A549 treated with dexamethasone at 1 μM for 4 hours (cell line): ENCODE measurements at places on chromosomes 2 and 18. TPM values are rescaled to one million over a fixed set of nuclear protein-coding genes. Genes with fewer than 3 reads are reported as not detected.

CD28 gene
- total RNA-seq, result not detected in 5 replicates

TBR1 gene
- 0.01 to 0.09 TPM (median 0.04 TPM) in 4 of 5 replicates, not detected in the other for total RNA-seq

ZNF804A gene
- total RNA-seq, result not detected in 5 replicates

OXER1 gene
- not detected in 5 replicates for total RNA-seq

SULT1C3 gene
- not detected in 5 replicates for total RNA-seq

SIGLEC15 gene
- total RNA-seq, result not detected in 5 replicates

AOX1 gene
- 5.0 to 6.8 TPM (median 5.4 TPM) in 5 replicates for total RNA-seq

OBSL1 gene
- total RNA-seq, result 15.2 to 24.0 TPM (median 22.3 TPM) in 5 replicates

UPP2 gene
- total RNA-seq, result not detected in 5 replicates

C18orf54 gene
- total RNA-seq, result 2.1 to 3.6 TPM (median 2.9 TPM) in 5 replicates

AMER3 gene
- not detected in 5 replicates for total RNA-seq

MCM6 gene
- 44.8 to 53.5 TPM (median 47.8 TPM) in 5 replicates for total RNA-seq

MEP1B gene
- total RNA-seq, result 0.05 to 0.09 TPM (median 0.08 TPM) in 3 of 5 replicates, not detected in the others

OSBPL6 gene
- total RNA-seq, result 5.5 to 7.5 TPM (median 6.8 TPM) in 5 replicates

RGPD4 gene
- total RNA-seq, result 0.02 to 0.07 TPM (median 0.04 TPM) in 5 replicates

MYL12B gene
- 384 to 403 TPM (median 388 TPM) in 5 replicates for total RNA-seq

AFF3 gene
- total RNA-seq, result 0.02 to 0.08 TPM (median 0.05 TPM) in 5 replicates

TDRD15 gene
- not detected in 5 replicates for total RNA-seq

ZNF396 gene
- 0.58 to 0.75 TPM (median 0.64 TPM) in 5 replicates for total RNA-seq

NR4A2 gene
- total RNA-seq, result 1.6 to 2.9 TPM (median 2.1 TPM) in 5 replicates

TEX44 gene
- total RNA-seq, result not detected in 5 replicates

MARS2 gene
- total RNA-seq, result 10.4 to 12.3 TPM (median 11.7 TPM) in 5 replicates

MC5R gene
- total RNA-seq, result not detected in 5 replicates

NOL4 gene
- not detected in 5 replicates for total RNA-seq

SOX11 gene
- not detected in 5 replicates for total RNA-seq

IL1R2 gene
- total RNA-seq, result 0.91 to 2.1 TPM (median 1.3 TPM) in 5 replicates

ASB3 gene
- total RNA-seq, result 10.5 to 13.6 TPM (median 11.9 TPM) in 5 replicates

DSG3 gene
- 0.01 to 0.02 TPM (median 0.02 TPM) in 4 of 5 replicates, not detected in the other for total RNA-seq

ERLEC1 gene
- total RNA-seq, result 53.3 to 64.0 TPM (median 59.8 TPM) in 5 replicates
